ENCODE measurements at places on chromosomes 7 and 10. TPM values are rescaled to one million over a fixed set of nuclear protein-coding genes. Genes with fewer than 3 reads are reported as not detected.

The ECHDC3 gene
- total RNA-seq: 2.6 TPM

The SPDYE2 gene
- total RNA-seq: 0.21 TPM

The CALN1 gene
- under 0.01 TPM for total RNA-seq

The MMD2 gene
- not detected for total RNA-seq

The SDK1 gene
- 0.31 TPM for total RNA-seq

The CLRN3 gene
- not detected for total RNA-seq

The COL26A1 gene
- 0.21 TPM for total RNA-seq

The SYT15 gene
- total RNA-seq: 0.10 TPM

The SORCS3 gene
- total RNA-seq: 2.5 TPM

The HOXA7 gene
- total RNA-seq: 0.10 TPM

The MOSPD3 gene
- 6.2 TPM for total RNA-seq

The INMT gene
- 0.52 TPM for total RNA-seq

The DPP6 gene
- total RNA-seq: not detected

The AGAP4 gene
- 4.2 TPM for total RNA-seq

The TRIL gene
- total RNA-seq: not detected

The NUB1 gene
- 70.9 TPM for total RNA-seq

The DDX21 gene
- 136 TPM for total RNA-seq

The HOGA1 gene
- not detected for total RNA-seq

The SLC29A4 gene
- total RNA-seq: 0.10 TPM

The NPC1L1 gene
- total RNA-seq: not detected

The PAX4 gene
- not detected for total RNA-seq

The TRA2A gene
- total RNA-seq: 101 TPM

The ACTL6B gene
- total RNA-seq: not detected

The CDH23 gene
- total RNA-seq: 5.0 TPM

The PFKFB3 gene
- 208 TPM for total RNA-seq

The CTNNA3 gene
- total RNA-seq: 0.42 TPM

The HOXA6 gene
- total RNA-seq: not detected

The ASB10 gene
- not detected for total RNA-seq

The NEUROD6 gene
- total RNA-seq: not detected

The GTPBP4 gene
- total RNA-seq: 42.3 TPM

The EPHB6 gene
- 8.3 TPM for total RNA-seq

The THSD7A gene
- 0.10 TPM for total RNA-seq

The CCL24 gene
- total RNA-seq: not detected

The PON1 gene
- total RNA-seq: not detected

The NFE2L3 gene
- total RNA-seq: 7.8 TPM
